ENCODE measurements at places on chromosomes 16 and 17. TPM values are rescaled to one million over a fixed set of nuclear protein-coding genes. Genes with fewer than 3 reads are reported as not detected.

GRCh38 chr17:7290166-7290565, 4.3 kb downstream of the YBX2 start:
- DNase-seq: no peak

DNA sequence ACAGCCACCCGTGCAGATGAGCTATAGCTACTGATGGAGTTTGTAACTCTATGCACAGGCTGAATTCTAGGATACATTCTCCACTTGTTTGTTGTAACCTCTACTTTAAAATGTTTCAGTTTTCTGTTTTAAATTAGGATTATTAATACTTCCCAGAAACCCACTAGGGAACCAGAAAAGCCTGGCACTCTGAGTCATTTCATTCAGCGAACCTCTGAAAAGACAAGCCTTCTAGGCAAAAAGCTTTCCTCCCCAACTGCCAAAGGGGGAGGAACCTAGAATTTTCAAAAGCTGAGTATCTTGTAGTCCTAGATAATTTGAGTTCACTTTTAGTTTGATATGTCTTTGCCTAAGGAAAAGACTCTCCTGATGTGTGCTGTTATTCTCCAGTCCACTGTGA, 43.2 kb downstream of the GOSR1 start:
- no peak for DNase-seq

DNA sequence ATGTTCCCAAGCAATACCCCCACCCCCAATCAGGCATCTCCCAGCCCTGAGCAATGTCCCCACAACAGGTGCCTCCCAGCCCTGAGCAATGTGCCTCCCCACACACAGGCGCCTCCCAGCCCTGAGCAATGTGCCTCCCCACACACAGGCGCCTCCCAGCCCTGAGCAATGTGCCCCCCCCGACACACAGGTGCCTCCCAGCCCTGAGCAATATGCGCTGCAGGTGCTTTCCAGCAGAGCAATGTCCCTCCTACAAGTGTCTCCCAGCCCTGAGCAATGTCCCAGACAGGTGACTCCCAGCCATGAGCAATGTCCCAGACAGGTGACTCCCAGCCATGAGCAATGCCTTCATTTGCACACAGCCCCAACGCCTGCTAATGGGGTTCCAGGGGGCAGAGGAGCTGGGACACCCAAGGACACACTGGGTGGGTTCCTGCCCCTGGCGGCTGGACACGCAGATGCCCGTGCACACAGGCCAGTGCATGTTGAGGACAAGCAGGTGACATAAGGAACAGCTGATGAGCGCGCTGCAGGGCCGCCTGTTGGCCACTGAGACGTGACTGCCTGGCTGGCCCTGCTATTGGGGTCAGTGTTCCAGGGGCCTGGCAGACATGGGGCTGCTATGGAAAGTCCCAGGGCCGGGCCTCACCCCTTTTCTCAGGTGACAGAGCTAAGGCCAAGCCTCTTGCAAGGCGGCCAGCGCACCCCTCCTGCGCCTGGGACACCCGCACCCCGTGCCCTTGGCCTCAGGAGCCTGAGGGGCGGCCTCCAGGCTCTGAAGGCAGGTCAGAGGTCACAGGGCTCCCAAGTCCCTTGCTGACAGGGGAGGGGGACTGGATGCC, 26.9 kb upstream of the PABPN1L start:
- DNase-seq: no peak

GRCh38 chr17:49873926-49874325, 26.1 kb upstream of the TAC4 start:
- no peak for DNase-seq

GRCh38 chr17:75113798-75114551, 4.2 kb downstream of the ARMC7 start:
- peak; percentile 96 for DNase-seq

GRCh38 chr17:36703860-36704266, 102.5 kb downstream of the MRM1 start:
- peak; percentile 47 for DNase-seq

DNA sequence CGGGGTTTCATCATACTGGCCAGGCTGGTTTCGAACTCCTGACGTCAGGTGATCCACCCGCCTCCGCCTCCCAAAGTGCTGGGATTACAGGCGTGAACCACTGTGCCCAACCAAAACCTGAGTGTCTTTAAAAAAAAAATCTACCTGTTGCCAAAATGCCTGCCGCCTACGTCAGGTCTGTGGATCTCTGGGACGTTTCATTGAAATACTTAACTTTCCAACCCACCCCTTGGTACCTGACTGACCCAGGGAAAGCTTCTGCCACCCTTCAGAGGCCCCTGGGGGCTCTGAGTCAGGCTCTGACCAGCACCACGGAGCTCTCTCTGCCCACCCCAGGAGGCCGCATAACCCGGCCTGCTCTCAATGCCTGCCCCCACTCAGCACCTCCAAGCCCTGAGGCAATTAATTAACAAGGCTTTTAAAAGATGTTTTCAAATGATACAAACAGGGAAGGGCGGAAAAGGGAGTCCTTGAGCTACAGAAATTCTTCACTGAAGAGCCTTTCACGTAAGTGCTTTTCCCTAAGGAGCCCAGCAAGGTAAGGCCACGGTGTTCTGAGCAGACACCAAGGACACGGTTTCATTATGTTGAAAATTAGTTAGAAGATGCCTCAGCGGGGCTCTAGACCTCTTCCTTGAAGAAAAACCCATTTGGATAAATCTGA, 29.3 kb upstream of the GSG1L start:
- DNase-seq: no peak

- DNase-seq: no peak
These were observed 51.2 kb upstream of the MTMR4 start for GRCh38 chr17:58565389-58566311.

- no peak for DNase-seq
These were observed 15.6 kb downstream of the PLEKHG4 start for GRCh38 chr16:67294938-67295361.

DNA sequence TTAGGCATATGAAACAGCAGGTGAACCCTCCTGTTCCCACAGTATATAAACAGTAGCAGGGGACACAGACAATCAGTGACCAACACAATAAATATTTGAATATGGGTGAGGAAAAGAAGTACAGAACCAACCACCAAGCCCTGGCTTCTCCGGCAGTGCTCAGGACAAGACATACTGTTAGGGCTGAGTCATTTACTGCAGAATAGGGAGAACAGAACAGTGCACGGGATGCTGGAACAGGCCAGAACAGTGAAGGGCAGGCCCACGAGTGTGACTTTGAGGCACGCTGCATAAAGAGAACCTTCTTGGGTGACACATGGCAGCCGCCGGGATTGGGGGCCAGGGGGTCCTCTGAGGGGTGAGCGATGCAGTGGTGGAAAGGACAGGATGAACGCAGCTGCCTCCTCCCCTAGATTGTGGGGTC, 160.4 kb downstream of the CMIP start:
- DNase-seq: no peak

DNA sequence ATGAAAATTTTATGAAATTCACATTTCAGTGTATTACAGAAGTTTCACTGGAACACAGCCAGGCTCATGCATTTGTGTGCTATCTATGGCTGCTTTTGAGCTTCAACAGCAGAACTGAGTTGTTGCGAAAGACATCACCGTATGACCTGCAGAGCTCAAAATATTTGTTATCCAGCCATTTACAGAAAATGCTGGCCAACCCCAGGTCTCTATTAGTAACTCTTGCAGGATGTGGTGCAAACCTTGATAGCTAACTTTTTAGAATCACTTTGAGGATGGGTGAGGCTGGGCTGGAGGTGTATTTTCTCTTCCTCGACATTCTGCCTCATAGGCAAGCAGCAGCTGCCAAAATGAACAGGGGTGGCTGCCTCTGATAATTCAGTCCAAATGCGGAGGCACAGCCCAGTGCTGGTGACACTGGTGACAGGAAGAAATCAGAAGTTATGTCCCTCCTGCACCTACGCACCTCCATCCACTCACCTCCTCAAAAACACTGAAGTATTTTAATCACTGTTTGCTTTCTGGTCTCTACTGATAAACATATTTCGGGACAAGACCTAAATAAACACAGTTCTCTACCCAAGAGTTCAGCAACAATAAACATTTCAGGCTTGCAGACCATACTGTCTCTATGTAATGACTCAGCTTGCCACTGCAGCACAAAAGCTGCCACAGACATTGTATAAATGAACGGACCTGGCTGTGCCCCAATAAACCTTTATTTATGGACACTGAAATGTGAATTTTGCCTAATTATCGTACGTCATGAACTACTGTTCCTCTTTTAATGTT, 28.5 kb downstream of the ARHGAP17 start:
- DNase-seq: no peak

- DNase-seq: no peak
These were observed 18.0 kb downstream of the ITGAM start for GRCh38 chr16:31277659-31278260.

DNA sequence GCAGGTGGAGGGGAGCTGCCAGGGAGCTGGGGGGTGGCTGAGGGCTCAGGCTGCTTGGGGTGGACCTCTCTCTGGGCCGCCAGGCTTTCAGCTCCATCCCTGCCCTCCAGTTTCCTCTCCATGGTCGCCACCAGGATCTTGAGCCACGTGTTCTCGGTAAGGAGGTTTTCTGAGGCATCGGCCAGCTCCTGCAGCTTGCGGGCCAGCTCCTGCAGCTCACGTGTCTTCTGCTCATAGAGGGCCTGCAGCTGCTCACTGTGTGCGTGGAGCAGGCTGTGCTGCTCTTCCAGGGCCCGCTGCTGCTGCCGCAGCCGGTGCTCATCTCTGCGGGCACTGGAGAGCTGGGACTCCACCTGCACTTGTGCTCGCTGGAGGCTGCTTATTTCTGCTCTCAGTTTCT, 11.0 kb downstream of the SNN start:
- no peak for DNase-seq

DNA sequence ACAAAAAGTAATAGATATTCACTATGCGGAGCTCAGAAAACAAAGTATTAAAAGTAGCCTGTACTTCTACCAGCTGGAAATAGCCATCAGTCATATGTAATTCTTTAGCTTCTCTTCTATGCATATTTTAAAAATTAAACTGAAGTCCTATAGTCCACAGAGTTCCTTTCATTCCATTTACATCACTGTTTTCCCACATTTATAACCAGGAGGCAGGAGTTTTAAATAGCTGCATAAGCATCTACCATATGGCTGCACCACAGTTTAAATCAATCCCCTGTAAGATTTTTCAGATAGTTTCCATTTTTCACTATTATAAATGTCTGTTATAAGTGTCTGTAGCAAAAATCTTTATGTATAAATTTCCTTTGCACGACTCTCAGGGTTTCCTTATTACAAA, 45.1 kb downstream of the ZFHX3 start:
- DNase-seq: no peak

GRCh38 chr16:73420244-73420643, 372.3 kb upstream of the ZFHX3 start:
- no peak for DNase-seq

DNA sequence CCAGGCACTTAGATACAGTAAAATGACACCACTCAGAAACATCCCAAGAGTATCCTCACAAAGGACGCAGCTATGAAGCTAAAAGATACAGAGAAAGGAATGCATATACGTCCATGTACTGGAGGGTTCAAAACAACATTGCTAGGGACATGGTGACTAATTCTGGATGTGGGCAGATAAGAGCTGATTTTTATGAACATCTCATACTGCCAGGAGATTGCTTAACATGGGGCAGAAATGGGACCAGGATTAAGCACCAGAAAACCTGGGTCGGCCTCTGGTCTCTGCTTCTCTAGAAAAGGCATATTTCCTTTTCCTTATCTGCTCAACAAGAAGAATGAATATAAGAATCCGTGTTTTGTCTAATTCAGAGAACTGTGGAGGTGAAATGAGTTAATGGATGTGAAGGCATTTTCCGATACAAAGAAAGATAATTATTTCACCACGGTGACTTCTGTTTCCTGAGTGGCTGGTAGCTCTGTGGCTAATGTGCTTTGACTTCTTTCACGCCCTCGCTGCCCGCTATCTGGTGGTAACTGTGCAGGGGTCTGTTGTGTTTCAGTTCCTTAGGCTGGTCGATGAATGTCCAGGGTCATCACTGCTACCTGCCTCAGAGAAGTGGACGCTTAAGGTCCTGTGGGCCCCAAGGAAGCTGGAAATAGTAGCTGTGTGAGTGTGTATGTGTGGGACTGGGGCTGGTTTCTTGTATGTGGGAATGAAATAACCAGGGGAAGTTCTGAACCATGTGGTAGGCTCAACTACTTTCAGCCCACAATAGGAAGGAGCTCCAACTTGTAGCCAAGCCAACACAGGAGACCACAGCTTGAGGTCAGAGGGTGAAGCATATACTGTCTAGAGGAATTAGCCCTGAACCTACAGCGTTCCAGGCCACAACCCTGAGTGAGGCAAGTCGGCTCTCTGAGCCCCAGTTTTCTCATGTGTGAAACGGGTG, 15.8 kb upstream of the CCL5 start:
- DNase-seq: no peak

GRCh38 chr17:1146561-1147265, 33.1 kb downstream of the ABR start:
- DNase-seq: no peak

- peak; percentile 48 for DNase-seq
These were observed 51.8 kb downstream of the CA10 start for GRCh38 chr17:52106638-52107261.

GRCh38 chr17:72099919-72100318, 20.9 kb upstream of the SOX9 start:
- DNase-seq: no peak

DNA sequence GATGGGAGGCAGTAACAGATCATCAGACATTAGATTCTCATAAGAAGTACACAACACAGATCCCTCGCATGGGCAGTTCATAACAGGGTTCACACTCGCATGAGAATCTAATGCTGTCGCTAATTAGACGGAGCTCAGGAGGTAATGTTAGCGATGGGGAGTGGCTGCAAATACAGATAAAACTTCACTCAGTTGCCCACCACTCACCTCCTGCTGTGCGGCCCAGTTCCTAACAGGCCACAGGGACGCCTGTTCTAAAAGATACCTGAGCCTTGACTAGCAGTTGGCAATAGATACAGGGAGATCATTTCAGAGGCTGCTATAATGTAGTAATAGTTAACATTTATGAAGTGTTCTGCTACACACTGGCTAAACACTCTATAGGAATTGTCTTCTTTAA, 4.9 kb downstream of the PTRH2 start:
- no peak for DNase-seq

DNA sequence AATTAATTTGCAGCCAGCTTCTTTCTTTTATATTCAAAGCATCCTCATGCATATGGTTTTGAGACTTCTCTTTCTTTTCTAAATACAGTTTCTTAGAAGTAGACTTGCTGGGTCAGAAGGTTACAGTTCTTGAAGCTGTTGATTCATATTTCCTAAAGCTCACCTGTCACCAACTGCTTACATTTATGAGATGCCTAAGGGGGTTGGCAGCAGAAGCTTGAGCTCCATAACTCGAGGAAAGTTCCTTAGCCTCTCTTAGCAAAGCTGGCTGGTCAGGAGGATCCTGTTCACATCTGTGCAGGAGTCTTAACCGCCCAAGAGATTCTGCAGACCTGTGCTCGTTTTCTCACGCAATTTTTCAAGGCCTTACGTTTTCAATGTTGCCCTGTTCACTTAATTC, 218.8 kb downstream of the SNX29 start:
- no peak for DNase-seq

GRCh38 chr16:10967986-10968385, 23.6 kb downstream of the CLEC16A start:
- DNase-seq: no peak

ALDOA gene
- total RNA-seq: 2,926 TPM

SPN gene
- 2.3 TPM for total RNA-seq

CASKIN1 gene
- total RNA-seq: 0.27 TPM

MYL4 gene
- 0.69 TPM for total RNA-seq

MYH1 gene
- not detected for total RNA-seq

TK2 gene
- 17.0 TPM for total RNA-seq

MYH10 gene
- 17.0 TPM for total RNA-seq

ZG16B gene
- total RNA-seq: 34.1 TPM

PYDC1 gene
- total RNA-seq: not detected

KRT33A gene
- not detected for total RNA-seq

CARD14 gene
- 0.54 TPM for total RNA-seq

RCVRN gene
- total RNA-seq: not detected

SLC16A13 gene
- 13.9 TPM for total RNA-seq

CA10 gene
- total RNA-seq: 0.27 TPM
